Fibroblast of skin of back (primary cell): ENCODE measurements at places on chromosomes 3 and 15.

DNA sequence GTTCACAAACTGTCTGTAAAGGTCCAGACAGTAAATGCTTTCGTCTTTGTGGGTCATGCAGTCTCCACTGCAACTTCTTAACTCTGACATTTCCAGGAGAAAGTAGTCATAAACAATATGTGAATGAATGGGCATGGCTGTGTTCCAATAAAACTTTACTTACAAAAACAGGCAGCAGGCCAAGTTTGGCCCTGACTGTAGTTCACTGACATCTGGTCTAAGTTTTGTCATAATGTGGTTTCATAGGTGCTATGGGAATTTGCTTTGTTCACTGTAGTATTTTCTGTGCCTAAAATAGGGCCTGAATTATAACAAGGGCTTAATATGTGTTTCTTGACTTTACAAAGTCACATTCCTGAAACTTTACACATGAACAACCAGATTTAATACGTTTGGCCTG is 186.0 kb upstream of the KBTBD8 start:
- peak; percentile 50 for DNase-seq

DNA sequence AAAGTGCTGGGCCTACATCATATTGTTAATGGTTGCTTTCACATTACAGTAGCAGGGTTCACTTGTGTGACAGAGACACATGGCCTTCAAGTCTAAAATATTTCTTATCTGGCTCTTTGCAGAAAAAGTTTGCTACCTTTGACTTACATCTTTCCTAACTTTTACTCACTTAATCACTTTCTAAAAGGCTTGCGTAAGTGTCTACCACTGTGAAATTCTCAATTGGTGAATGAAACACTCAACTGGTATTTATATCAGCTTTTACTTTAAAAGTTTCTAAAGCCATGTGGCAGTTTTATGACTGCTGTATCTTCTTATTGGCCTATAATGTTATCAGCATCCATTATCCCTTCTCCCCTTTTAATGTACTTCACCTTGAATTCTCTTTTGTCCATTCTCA is 554.5 kb downstream of the ZIC1 start:
- DNase-seq: no peak

DNA sequence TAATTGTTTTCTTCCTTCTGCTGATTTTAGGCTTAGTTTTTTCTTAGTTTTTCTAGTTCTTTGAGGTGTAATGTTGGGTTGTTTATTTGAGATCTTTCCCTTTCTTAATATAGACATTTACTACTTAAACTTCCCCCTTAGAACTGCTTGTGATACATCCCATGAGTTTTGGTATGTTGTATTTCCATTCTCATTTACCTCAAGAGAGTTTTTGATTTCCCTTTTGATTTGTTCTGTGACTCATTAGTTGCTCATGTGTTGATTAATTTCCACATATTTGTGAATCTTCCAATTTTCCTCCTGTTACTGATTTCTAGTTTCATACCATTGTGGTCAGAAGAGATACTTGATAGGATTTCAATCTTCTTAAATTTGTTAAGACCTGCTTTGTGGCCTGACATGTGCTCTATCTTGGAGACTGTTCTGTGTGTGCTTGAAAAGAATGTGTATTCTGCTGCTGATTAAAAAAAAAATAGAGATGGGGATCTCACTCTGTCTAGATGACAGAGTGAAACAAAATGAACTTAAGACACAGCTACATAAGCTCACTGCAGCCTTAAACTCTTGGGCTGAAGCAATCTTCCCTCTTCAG is 22.3 kb downstream of the GRM2 start:
- no peak for DNase-seq

GRCh38 chr15:68574046-68574445 is 4.7 kb upstream of the CORO2B start:
- no peak for DNase-seq

DNA sequence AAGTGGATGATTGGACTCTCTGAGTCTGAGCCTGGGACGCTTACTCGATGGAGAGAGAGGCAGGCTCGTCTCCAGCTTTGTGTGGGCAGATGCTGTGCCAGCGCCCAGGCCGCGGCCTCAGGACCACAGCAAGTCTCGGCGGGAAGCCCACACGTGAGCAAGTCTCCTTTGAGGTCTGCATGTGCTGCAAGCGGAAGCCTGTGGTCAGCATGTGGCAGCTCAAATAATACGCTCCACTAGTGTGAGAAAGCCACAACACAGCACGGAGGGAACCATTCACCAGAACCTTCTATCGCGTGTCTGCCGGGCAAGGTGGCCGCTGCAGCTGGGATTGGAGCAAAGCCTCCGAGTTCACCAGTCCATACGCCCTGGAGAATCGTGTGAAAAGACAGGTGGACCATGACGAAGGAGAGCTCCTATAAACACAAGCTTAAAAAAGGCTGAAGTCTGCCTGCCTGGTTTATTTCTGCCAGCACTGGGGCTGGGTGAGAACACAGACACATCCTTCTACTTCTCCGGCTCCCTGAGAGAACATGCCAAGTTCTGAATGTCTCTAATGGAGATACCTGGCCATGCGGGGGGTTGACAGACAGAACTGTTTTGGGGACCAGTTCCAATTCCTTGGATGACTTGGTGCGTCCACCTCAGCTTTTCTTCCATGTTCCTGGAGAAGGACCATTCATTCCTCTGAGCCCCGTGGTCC is 82.0 kb upstream of the LRIG1 start:
- peak; percentile 65 for DNase-seq

DNA sequence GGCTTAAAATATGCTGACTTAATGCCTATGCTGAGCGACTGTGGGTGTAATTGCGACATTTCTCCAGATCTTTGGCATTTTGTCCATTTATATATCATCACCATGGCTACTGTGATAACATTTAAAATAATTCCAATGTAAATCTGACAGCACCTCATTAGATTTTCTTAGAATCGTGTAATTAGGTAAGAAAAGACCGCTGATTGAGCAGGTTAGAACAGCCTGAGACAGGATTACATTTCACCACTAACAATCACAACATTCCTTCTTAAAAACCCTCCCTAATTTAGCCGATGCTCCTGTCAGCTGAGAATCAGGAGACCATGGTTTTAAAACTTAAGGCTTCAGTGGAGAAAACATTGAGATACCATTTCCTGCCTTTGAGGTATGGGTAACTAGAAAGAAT is 455.3 kb upstream of the PDZRN3 start:
- DNase-seq: no peak

DNA sequence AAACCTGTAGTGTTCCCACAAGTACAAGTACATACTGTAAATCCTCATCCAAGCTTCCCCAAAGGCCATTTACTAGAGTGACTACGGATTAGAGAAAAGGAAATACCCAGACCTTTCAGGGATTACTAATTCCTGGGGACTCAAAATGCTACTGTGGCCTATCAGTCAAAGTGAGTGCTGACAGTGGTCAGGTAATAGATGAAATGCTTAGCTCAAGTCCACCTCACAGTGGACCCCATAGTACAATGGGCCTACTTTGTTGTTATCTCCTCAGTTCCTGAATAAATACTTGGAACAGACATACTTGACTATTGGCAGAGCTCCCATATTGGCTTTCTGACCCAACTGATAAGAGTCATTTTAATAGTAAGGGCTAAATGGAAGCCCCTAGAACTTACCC is 61.6 kb downstream of the MAP4 start:
- DNase-seq: no peak

- no peak for DNase-seq
Observed at GRCh38 chr3:23620638-23621015, 185.1 kb upstream of the UBE2E1 start.

DNA sequence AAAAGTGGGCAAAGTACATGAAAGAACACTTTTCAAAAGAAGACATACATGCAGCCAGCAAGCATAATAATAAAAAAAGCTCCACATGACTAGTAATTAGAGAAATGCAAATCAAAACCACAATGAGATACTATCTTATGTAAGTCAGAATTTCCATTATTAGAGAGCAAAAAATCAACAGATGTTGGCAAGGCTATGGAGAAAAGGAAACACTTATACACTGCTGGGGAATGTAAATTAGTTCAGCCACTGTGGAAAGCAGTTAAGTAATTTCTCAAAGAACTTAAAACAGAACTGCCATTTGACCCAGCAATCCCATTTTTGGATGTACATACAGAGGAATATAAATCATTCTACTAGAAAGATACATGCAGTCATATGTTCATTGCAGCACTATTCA is 360.7 kb downstream of the NSUN3 start:
- DNase-seq: peak; percentile 77

DNA sequence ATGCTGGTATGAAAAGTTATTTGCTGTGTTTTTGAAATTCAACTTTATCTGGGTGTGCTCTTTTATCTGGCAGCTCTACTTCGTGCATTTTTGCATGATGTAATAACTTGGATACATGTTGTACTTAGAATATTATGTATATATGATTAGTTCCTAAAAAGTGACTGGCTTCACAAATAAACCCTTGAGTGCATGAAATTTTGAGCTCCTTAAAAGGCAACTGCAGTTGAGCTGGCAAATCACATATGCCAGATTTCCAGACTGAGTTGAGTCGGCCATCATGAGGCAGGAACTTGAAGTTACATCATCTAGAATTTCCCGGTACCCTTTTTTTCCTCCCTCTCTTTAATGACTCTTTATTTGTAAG is 162.5 kb downstream of the FNDC3B start:
- peak; percentile 96 for DNase-seq

DNA sequence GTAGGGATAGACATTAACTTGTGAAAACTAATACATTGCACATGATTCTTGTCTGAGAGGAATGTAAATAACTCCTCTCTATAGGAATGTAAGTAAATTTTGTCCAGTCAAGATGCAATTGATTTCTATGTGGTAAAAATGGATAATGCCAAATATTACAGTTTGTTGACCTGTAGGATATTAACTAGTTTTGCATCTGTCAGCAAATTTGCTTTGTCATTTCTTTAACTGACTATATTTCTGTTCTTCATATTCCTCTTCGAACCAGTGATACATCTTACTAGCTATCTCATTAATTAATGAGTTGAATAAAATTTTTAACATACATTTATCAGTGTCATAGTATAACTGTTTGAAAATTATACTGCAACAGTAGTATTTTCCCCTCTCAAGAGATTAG is 80.4 kb downstream of the EDEM1 start:
- DNase-seq: no peak

DNA sequence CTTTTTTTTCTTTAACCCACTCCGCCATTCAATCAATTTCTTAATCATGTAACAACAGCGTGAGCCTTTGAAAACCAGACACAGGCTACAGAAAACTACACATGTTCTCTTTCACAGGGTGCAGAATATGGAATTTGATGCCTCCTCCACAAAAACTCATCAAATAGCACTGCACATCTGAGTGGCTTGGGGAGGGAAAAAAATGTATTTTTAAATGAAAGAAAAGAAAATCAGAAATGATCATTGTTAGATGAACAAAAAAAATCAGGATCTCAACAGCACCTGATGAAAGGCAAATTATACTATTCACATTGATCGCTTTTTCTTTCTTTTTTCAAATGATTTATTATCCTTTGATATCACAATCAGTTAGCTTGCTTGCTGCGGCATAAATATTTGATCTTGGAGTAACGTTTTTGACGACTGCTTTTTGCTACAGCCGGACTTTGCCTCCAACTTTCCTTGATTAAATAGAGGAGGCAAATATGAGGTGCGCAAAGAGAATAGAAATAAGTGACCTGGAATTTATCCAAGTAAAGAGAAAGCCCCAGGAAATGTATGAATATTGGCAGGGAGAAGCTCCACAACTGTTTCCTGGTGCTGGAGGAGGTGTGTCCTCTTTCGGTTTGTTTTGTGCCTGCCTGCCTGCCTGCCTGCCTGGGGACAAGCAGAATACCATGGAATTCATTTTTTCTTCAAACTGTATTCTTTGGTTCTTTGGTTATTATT is 63.1 kb downstream of the EDEM1 start:
- DNase-seq: peak; percentile 16

GRCh38 chr3:100080573-100080972 is 33.7 kb downstream of the FILIP1L start:
- peak; percentile 93 for DNase-seq

DNA sequence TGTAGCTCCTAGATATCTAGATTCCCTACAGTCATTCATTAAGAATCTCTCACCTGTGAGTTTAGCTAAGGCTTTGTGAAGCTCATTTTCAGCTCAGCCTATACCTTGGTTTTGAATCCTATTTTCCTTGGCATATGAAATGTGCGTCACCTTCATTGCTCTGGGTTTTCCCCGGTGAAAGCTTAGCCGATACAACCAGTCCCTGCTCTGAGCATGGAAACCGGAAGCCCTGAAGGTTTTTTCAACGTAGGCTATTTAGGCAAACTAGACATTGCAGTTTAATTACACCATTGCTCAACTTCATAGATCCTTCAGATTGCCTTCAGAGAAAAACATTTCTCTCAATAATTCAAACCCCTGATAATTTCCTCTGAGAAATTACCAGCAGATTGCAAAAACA is 206.8 kb upstream of the TPRG1 start:
- no peak for DNase-seq

DNA sequence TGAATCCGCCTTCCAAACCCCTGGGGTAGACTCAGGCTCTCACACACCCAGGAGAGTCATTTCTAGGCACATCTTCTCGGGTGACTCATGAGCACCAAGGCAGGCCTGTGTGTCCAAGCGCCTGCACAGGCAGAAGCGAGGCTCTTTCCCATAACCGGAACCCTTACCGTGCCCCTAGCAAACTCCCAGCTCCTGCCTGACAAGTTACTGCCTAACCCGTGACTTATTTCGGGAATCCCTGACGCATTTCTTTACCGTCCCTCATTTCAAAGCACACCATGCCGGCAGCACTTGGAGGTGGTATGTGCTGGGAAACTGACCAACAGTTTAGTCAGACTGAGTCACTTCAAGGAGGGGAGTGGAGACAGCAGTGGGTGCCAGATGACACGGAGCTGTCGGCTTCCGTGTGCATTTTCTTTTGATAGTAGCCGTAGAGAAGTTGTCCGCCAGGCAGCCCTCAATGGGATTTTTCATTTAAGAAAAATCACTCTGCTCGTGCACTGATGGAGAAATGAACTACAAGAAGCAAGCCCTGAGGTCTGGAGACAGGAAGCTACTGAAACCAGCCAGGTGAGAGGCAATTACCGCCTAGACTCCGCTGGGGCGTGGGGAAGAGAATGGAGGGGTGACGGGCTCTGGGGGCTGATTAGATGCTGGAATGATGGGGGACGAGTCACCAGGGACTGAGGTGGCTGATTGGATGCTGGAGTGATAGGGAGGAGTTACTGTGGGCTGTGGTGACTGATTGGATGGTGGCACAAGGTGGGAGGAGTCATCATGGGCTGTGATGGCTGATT is 17.3 kb upstream of the HRH1 start:
- peak; percentile 100 for DNase-seq

GRCh38 chr3:69226071-69226470 is 103.7 kb upstream of the LMOD3 start:
- no peak for DNase-seq

DNA sequence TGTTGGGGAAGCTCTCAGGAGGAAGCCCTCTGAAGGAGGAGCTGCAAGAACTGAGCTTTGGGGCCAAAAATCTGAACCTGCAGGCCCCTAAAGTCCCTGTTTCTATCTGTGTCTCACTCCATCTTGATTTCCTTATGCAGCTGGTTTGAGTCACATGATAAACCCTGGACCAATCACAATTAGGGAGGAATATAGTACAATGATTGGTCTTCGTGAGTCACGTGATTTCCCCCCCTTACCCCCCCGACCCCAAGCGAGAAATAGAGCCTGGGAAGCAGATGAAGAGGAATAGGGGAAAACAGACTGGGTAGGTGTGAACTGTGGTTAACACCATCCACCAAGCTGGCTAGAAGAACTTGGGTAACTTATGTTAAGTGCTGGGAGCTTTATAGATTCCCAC is 12.9 kb downstream of the CRABP1 start:
- DNase-seq: peak; percentile 23

GRCh38 chr15:83304861-83305703 is 20.6 kb upstream of the BNC1 start:
- no peak for DNase-seq

GRCh38 chr15:81337241-81337640 is 13.3 kb upstream of the STARD5 start:
- DNase-seq: no peak

GRCh38 chr3:46132565-46132964 is 75.5 kb downstream of the CCR1 start:
- no peak for DNase-seq
